ENCODE measurements at places on chromosomes 6 and 20. TPM values are rescaled to one million over a fixed set of nuclear protein-coding genes. Genes with fewer than 3 reads are reported as not detected.

- no peak for DNase-seq
Observed at GRCh38 chr6:130148181-130148580, 74.6 kb downstream of the SAMD3 start.

Gene ANGPT4
- not detected for total RNA-seq

DNA sequence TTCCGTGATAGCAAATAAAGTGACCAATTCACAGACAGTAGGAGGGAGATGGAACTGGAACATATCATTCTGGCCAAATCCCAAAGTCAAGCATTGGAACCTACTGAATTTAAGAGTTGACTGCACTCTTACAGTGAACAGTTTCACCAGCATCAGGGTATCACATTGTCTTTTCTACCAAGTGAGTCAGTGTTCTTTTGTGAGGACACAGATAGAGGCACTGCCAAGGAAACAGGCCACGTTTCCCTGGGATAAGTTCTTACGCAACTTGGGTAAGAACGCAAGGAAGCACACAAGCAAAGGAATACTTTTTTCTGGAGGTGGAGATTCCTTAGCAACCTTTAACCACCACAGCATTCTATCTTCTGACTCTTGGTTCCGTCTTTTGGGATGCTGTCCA is 28.6 kb upstream of the ENPP5 start:
- DNase-seq: no peak

- DNase-seq: no peak
Observed at GRCh38 chr6:107698146-107698545, 126.0 kb downstream of the SCML4 start.

Gene DNMT3B
- total RNA-seq: 15.4 TPM

Gene EBF4
- 63.8 TPM for total RNA-seq
